ENCODE measurements at places on chromosomes 12 and 14.

- DNase-seq = no peak
Observed at GRCh38 chr12:87756721-87757120, 272.5 kb downstream of the C12orf50 start.

- no peak for DNase-seq
Observed at GRCh38 chr12:124013073-124013472, 40.1 kb downstream of the ZNF664 start.

DNA sequence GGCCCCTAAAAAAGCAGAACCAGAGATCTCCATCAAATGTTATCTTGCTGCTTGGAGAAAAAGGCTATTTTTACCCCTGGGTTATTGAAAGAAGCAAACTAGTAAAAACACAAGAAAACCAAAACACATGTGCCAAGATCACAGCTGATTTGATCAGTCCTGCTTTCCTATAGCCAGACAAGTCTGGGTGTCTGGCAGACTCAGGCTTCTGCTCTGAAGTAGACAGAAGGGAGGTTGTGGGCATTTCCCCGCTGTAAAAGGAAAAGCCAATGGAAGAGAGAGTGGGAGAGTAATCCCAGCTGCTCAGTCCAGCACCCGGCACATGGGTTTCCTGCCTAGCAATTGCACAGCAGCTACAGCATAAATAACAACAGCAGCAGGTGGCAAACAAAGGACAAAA is 177.9 kb downstream of the PHLDA1 start:
- no peak for DNase-seq

- DNase-seq = no peak
Observed at GRCh38 chr12:42587601-42588523, 1.7 kb downstream of the PRICKLE1 start.

GRCh38 chr12:104667139-104667538 is 210.4 kb downstream of the CHST11 start:
- DNase-seq = no peak

DNA sequence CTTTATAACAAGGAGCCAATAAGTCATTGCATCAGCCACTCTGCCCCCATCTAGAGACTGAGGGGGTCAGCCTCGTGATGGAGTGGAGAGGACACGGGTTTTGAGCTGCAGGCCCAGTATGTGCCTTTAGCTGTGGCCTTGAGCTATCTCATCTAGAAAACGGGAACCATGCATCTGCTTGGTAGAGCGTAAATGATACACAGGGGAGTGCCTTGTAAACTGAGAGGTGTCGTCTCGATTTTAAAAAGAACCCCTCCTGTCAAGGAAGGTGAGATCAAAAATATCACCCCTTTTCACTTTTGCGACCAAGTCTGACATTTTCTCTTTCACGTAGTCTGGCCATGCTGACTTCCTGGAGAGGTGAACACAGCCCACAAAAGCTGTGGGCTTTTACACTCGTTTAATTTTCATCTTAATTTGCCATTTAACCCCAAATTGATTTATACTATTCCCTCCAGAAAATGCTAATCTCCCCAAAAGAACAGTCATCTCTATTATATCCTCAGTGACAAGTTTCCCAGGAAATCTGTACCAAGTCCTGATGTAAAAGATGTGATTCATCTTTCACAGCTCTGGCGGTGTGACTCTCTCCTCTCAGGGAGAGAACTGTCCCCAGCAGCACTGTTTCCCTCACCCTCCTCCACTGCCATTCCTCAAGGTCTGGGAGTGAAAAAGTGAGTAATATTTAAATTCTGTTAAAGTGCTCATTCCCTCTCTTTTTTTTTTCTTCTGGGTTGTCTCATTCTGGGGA is 30.6 kb downstream of the VCPKMT start:
- no peak for DNase-seq

DNA sequence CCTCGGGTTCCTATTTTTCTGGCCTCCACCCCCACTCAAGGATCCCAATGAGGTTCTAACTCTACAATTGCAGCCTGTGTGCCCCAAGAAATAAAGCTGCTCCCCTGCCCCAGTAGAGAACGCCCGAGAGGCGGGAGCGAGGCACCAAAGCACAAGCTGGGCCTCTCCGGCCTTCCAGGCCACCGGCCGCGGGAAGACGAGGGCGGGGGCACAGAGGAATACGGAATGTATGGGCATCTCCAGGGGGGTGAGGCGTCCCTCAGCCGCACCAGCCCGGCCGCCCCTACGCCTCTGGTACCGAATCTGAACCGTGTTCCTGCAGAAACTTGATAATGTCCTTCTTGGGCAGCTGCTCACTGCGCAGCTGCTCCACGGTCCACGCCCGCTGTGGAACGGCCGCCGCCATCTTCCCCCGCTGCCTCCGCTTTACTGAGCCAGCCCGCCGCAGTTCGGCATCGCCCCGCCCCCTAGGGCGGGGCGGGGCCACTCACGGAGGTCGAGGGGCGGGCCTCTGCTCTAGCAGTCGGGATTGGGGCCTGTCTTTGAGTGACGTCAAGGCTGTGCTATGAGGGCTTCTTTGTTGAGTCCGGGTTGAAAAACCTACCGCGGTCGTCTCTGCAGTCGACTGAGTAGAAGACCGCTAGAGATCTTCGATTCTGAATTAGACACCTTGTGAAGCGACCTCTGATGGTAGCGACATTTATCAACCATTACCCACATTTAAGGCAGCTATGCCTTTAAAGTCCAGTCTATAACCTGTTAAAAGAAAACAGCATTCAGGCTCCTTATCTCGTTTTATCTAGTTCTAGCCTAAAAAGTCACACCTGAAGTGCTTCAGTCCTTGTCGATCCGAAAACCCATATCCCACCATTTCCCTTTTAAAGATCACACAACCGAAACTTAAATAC is at the start of gene FKBP3:
Gene FKBP3 (minus strand): TSS at position 431 of the 908 bp plus-strand sequence. CDS start 25 bp downstream, at position 406.
- DNase-seq = peak; percentile 99

GRCh38 chr12:6500466-6500865 is 6.6 kb downstream of the NCAPD2 start:
- DNase-seq = no peak

All from hematopoietic multipotent progenitor cell treated with erythropoietin and hydrocortisone succinate and interleukin-3 and kit ligand, for 8 days (in vitro differentiated cells).